Sigmoid colon (tissue), 7 donors: ENCODE measurements at places on chromosomes 7 and 10.

GRCh38 chr7:103150192-103150591, 1.3 kb upstream of the NAPEPLD start:
- DNase-seq, result no peak
- H3K4me3 ChIP-seq, result no peak overlapping the region
- no peaks in the 10 kb centered on the region for H3K27me3 ChIP-seq
- peaks cover 3% of the 10 kb centered on the region for H3K4me1 ChIP-seq

DNA sequence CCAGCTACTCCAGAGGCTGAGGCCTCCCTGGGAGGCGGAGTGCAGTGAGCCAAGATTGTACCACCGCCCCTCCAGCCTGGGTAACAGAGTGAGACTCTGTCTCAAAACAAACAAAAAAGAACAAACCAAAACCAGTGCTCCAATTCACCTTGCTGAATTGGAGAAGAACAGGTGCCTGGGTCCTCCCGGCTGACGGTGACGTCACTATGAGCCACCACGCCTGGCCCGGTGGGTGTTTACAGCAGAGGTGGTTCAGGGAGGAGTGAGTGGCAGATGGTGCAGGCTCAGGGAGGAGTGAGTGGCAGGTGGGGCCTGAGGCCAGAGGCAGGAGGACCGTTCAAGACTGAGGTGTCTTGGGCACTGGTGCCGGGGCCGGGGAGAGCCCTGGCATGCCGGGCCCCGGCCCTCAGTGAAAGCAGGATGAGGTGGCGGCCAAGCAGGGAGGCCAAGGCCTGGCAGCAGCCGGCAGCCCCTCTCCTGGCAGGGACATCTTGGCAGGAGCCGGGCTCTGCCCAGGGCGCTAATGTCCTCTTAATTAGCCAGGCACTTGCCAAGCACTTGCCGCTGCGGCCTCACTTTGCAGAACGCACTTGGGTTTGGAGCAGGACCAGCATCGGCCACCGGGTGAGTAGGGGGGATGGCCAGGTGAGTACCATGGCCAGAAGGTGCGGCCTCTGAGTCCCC, 162.8 kb upstream of the TNRC18 start:
- H3K4me1 ChIP-seq, result peaks cover 1% of the 10 kb centered on the region
- DNase-seq, result no peak
- no peak overlapping the region for H3K27ac ChIP-seq
- no peaks in the 10 kb centered on the region for H3K36me3 ChIP-seq
- no peaks in the 10 kb centered on the region for H3K27me3 ChIP-seq
- H3K4me3 ChIP-seq, result no peak overlapping the region

- no peaks in the 10 kb centered on the region for H3K27me3 ChIP-seq
- peak overlapping the region; percentile 41 for H3K27ac ChIP-seq
- peaks cover 3% of the 10 kb centered on the region for H3K36me3 ChIP-seq
- H3K4me1 ChIP-seq, result no peaks in the 10 kb centered on the region
- no peak for DNase-seq
These were observed 17.8 kb downstream of the CAV1 start for GRCh38 chr7:116542618-116543017.

GRCh38 chr10:128908499-128908898, 558.5 kb upstream of the MGMT start:
- no peak overlapping the region for H3K4me3 ChIP-seq
- no peak for DNase-seq
- no peak overlapping the region for H3K27ac ChIP-seq
- H3K27me3 ChIP-seq, result no peaks in the 10 kb centered on the region

DNA sequence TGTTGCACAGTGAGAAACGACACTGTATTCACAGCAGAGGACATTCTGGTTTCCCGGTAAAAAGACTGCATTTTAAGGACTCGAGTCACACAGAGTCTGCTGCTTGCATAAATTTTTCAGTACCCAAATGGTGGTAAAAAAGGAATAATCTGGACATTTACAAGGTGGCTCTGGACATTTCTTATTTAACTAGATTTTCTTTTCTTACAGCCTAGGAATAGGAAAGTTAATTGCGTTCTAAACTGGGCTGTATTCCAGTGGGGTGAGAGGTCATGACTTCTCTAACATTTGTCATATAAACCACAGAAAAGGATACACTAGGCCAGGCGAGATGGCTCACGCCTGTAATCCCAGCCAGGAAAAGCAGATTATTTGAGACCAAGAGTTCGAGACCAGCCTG, 237.5 kb upstream of the KLF6 start:
- H3K36me3 ChIP-seq, result no peaks in the 10 kb centered on the region
- H3K27ac ChIP-seq, result no peak overlapping the region
- no peak for DNase-seq
- no peaks in the 10 kb centered on the region for H3K4me1 ChIP-seq
- no peaks in the 10 kb centered on the region for H3K27me3 ChIP-seq

- no peak overlapping the region for H3K27ac ChIP-seq
- H3K27me3 ChIP-seq, result no peaks in the 10 kb centered on the region
- DNase-seq, result no peak
These were observed 707.5 kb downstream of the LRMDA start for GRCh38 chr10:76138906-76139305.

- H3K27me3 ChIP-seq, result no peaks in the 10 kb centered on the region
- H3K36me3 ChIP-seq, result no peaks in the 10 kb centered on the region
- H3K27ac ChIP-seq, result no peak overlapping the region
- H3K4me3 ChIP-seq, result no peak overlapping the region
- DNase-seq, result no peak
- no peaks in the 10 kb centered on the region for H3K4me1 ChIP-seq
These were observed 252.0 kb downstream of the PTEN start for GRCh38 chr10:88115407-88115806.

- no peaks in the 10 kb centered on the region for H3K36me3 ChIP-seq
- H3K4me3 ChIP-seq, result no peak overlapping the region
- DNase-seq, result no peak
- H3K4me1 ChIP-seq, result no peaks in the 10 kb centered on the region
- H3K27me3 ChIP-seq, result no peaks in the 10 kb centered on the region
- peak overlapping the region; percentile 85 for H3K27ac ChIP-seq
These were observed 2.5 kb downstream of the TNS3 start for GRCh38 chr7:47579458-47579857.

DNA sequence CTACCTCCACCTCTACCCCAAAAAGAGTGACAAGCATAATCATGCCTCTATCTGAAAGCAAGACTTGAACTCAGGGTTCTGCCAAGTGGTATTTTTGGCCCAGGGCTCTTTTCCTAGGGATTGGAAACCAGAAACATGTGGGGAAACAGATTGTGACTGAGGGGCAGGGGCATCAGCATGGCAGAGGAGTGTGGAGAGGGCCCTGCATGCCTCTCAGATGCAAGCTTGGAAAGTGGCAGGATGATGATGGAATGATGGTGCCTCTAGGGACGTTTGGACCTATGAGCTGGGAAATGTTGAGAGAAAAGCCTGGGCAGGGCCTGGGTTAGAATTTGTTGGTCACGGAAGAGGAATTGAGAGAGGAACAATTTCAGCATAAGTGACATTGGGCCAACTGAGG, 78.4 kb upstream of the LEP start:
- H3K36me3 ChIP-seq, result no peaks in the 10 kb centered on the region
- DNase-seq, result no peak
- peaks cover 21% of the 10 kb centered on the region for H3K27me3 ChIP-seq
- no peak overlapping the region for H3K27ac ChIP-seq

GRCh38 chr10:117568334-117568733, 25.8 kb downstream of the EMX2 start:
- no peak overlapping the region for H3K27ac ChIP-seq
- DNase-seq, result peak; percentile 39
- H3K27me3 ChIP-seq, result peaks cover 28% of the 10 kb centered on the region
- H3K36me3 ChIP-seq, result no peaks in the 10 kb centered on the region

GRCh38 chr10:86450806-86451603, 70.6 kb downstream of the WAPL start:
- H3K4me1 ChIP-seq, result no peaks in the 10 kb centered on the region
- no peak for DNase-seq
- no peak overlapping the region for H3K27ac ChIP-seq
- H3K4me3 ChIP-seq, result no peak overlapping the region
- peaks cover 12% of the 10 kb centered on the region for H3K36me3 ChIP-seq
- H3K27me3 ChIP-seq, result no peaks in the 10 kb centered on the region

DNA sequence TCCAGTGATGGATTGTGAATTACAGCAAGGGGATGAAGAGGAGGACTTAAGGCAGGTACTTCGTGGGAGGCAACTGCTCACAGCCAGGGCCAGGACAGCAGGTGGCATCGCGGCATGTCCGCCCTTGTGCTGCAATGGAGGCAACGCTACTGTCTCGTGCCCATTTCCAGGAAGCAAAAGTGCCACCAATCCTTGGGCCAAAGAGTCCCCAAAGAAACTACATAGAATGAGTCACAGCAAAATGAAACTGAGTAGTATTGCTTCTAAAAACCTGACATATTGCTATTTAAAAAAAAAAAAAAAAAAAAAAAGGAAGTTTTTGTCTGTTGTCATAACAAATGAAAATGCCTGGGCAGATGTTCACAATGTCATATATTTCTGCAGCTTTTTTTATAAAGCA, 46.6 kb downstream of the RSU1 start:
- no peak overlapping the region for H3K27ac ChIP-seq
- no peak for DNase-seq
- H3K4me3 ChIP-seq, result no peak overlapping the region
- no peaks in the 10 kb centered on the region for H3K36me3 ChIP-seq

DNA sequence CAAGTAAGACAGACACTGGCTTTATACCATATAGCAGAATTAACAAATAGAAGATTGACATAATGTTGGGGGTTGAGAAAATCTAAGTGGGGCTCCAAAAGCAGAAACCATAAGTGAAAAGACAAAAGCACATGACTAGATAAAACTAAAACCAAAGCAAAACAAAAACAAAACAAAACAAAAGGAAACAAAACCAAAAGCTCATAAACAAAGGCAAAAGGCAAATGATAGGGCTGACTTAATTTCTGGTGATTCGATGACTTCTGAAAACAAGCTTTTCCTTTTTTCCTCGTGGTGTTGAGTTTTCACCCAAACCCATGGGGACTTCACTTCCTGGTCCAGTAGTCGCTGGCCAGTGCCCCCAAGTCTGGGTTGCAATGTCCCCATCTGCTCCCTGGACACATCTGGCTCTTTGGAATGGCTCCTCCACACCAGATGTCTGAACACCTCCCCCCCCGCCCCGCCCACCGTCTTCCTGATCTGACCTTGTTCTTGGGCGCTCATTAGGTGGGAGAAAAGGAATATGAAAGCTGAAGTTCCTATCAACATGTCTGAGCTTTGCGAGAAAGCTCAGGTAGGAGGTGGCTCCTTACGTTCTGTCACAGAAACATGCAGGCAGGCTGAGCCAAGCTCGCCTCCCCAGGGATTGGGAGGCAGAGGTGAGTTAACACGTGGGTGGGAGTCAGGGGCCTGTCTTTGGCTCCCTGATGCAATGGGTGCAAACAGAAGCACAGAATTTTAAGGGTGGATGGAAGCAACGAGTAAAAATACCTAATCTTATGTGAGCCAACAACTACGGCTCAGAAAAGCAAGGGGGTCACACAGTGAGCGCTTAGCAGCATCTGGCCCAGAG, 121.0 kb downstream of the NEURL1 start:
- H3K27ac ChIP-seq, result peak overlapping the region; percentile 41
- DNase-seq, result no peak
- peaks cover 32% of the 10 kb centered on the region for H3K36me3 ChIP-seq

DNA sequence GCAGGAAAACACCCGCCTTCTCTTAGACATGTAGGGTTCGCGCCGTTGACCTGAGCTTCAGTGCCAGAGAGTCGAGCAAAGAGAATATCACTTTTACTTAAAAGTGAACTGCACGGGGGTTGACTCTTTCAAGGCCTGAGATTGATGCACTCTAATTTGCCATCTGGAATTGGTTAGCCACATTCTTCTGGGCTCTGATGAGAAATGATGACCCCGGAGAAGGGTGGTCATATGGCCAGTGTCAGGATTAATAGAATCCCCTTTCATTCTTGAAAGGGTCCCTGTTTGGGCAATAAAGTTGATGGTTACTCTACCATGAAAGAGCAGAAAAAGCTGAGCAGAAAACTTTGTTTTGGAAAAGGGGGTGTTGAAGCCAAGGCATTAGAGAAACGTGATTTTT, 31.2 kb downstream of the GRK5 start:
- no peak overlapping the region for H3K4me3 ChIP-seq
- peaks cover 56% of the 10 kb centered on the region for H3K4me1 ChIP-seq
- peak overlapping the region; percentile 58 for H3K27ac ChIP-seq
- H3K36me3 ChIP-seq, result no peaks in the 10 kb centered on the region

DNA sequence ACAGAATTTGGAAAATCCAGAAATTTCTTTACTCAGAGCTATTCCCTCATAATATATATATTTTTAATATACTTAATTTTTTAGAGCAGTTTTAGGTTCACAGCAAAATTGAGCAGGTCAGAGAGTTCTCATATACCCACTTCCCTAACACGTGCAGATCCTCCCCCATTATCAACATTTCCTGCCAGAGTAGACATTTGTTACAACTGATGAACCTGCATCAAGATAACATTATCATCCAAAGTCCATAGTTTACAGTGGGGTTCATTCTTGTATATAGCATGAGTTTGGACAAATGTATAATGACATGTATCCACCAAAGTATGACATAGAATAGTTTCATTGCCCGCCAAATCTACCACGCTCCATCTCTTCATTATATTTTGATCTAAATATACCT, 170.0 kb downstream of the PTEN start:
- no peaks in the 10 kb centered on the region for H3K4me1 ChIP-seq
- DNase-seq, result no peak
- H3K27me3 ChIP-seq, result no peaks in the 10 kb centered on the region

DNA sequence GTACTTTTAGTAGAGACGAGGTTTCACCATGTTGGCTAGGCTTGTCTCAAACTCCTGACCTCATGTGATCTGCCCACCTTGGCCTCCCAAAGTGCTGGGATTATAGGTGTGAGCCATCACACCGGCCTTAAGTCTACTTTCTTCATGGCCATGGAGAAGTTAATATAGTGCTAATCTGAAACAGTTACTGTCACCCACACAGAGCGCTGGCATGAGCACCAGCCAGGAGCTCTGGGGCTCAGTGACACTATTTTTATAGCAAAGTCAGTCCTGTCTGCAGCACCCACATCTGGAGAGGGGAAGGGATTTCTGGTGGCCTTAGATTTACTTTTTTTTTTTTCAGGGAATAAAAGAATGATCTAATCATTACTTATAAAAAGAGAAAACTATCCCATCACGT, 21.3 kb downstream of the DNAJC12 start:
- no peak overlapping the region for H3K4me3 ChIP-seq
- no peak for DNase-seq
- no peaks in the 10 kb centered on the region for H3K27me3 ChIP-seq
- H3K27ac ChIP-seq, result no peak overlapping the region
- no peaks in the 10 kb centered on the region for H3K36me3 ChIP-seq
